ENCODE measurements at places on chromosomes 12 and 14. TPM values are rescaled to one million over a fixed set of nuclear protein-coding genes. Genes with fewer than 3 reads are reported as not detected.

Gene LETMD1
- 91.2 TPM for total RNA-seq

- H3K27ac ChIP-seq: peak overlapping the region; percentile 98
- H3K4me3 ChIP-seq: peak overlapping the region; percentile 54
- peak; percentile 49 for DNase-seq
- peaks cover 78% of the 10 kb centered on the region for H3K4me1 ChIP-seq
- H3K36me3 ChIP-seq: no peaks in the 10 kb centered on the region
Observed at GRCh38 chr14:91356181-91356763, 61.3 kb downstream of the CCDC88C start.

- H3K27me3 ChIP-seq: no peaks in the 10 kb centered on the region
- H3K4me3 ChIP-seq: no peak overlapping the region
- no peaks in the 10 kb centered on the region for H3K36me3 ChIP-seq
- no peak for DNase-seq
Observed at GRCh38 chr12:7122811-7123769, 5.6 kb downstream of the RBP5 start.

Gene NTN4
- total RNA-seq: not detected

- H3K27ac ChIP-seq: peak overlapping the region; percentile 75
- peaks cover 43% of the 10 kb centered on the region for H3K4me1 ChIP-seq
- H3K27me3 ChIP-seq: no peaks in the 10 kb centered on the region
- H3K4me3 ChIP-seq: no peak overlapping the region
Observed at GRCh38 chr14:50795909-50796308, 35.1 kb downstream of the NIN start.

- H3K4me3 ChIP-seq: no peak overlapping the region
- peaks cover 4% of the 10 kb centered on the region for H3K36me3 ChIP-seq
- DNase-seq: no peak
- peak overlapping the region; percentile 31 for H3K27ac ChIP-seq
Observed at GRCh38 chr12:54937929-54938328, 46.6 kb downstream of the TESPA1 start.

Gene CLEC2A
- total RNA-seq: not detected

Gene ANKS1B
- not detected for total RNA-seq

Gene PALS1
- total RNA-seq: 21.2 TPM
